IPS-NIHi11 (cell line): ENCODE measurements at places on chromosomes 16 and 17.

- no peak for DNase-seq
Measured at GRCh38 chr17:80152081-80152702, 5.3 kb upstream of the EIF4A3 start.

DNA sequence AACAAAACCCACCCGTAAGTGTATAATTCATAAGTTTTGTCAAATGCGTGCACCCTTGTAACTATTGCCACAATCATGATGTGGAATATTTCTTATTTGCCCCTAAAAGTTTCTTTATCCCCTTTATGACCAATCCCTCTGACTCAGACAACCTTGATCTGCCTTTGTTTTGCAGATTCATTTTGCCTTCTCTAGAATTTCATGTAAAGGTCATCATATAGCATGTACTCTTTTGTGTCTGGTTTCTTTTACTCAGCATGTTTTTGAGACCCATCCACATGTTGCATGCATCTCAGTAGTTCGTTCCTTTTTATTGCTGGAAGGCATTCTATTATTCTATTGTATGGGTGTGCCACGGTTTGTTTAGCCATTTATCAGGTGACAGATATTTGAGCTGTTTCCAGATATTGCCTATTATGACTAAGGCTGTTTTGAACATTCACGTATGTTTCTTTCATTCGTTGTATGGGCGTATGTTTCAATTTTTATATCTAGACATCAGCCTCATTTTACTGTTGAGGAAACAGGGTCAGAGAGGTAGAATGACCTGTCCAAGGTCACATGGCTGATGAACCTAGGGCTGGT, 192.4 kb downstream of the RAB11FIP4 start:
- no peak for DNase-seq

- DNase-seq, result no peak
Measured at GRCh38 chr17:83143817-83144231, 64.4 kb downstream of the METRNL start.

DNA sequence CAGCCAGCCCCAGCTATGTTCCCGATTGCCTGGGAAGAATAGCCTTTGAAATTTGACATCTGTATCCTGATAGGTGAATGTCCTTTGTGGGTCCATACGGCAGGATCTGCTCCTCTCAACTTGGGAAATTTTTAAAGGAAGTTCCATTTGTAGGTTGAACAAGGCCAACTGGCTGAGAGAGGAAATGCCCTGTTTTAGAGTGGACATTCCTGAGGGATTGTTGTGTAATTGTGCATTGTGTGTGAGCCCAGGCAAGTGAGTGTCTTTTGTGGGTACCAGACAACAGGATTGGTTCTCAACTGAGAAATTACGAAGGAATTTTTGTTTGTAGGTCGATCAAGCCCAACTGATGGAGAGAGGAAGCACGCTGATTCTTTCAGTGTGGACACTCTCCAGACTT, 2.6 kb upstream of the CPHXL2 start:
- no peak for DNase-seq

- no peak for DNase-seq
Measured at GRCh38 chr16:48907906-48908634, 298.1 kb upstream of the N4BP1 start.

- DNase-seq, result no peak
Measured at GRCh38 chr17:45258981-45259380, 2.9 kb downstream of the SPATA32 start.

GRCh38 chr17:30571921-30572320, 94.7 kb downstream of the GOSR1 start:
- no peak for DNase-seq

GRCh38 chr17:238964-239259, 57.5 kb upstream of the DOC2B start:
- DNase-seq, result no peak

DNA sequence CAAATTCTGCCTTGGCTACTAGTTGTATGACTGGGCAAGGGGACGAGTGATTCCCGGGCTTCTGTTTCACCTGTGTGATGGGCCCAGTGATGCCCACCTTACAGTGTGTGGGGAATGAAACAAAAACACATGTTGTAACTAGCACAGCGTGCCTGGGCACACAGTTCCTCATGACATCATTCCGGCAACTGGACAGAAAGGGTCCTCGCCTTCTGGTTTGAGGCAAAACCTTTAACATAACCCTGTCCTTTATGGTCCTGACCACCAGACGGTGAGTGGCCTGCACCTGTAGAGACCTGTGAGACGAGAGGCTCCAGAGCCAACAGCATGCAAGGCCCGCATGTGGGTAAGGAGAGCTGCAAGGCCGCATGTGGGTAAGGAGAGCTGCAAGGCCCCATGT, 7.7 kb upstream of the SLC38A8 start:
- DNase-seq, result no peak
